ENCODE measurements at places on chromosomes 5 and 9.

DNA sequence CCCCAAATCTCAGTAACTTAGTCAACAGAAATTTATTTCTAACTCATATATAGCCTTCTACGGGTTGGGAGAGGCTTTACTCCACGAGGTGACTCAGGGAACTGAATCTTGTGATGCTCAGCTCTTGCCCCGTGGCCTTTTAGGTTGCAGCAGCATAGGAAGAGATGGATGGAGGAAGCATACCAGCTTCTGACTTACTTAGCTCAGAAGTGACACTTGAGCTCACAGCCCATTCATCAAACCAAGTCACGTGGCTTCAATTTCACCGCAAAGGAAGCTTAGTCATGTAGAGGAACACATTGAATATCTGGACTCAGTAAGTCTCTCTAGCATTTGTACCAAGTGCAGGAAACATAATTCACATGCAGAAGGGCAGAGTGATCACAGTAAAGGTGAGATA, 124.1 kb upstream of the KCNN2 start:
- DNase-seq, result no peak

DNA sequence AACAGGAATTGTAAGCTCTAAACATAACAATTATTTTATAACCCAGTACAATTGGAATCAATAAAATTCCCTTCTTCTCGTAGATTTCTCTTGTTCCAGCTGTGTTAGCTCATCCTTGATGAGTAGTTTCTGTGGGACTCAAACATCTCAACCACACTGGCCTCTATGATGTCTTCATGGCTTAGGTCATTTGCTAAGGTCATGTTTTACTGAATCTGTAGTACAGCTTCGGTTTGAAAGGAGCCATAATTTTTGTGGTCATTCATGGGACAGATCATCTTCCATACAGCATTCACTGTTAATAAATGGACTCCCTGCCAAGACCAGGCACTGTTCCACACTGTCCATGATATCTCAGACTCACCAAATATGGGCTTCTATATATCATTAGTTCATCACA, 369.0 kb upstream of the RFX3 start:
- no peak for DNase-seq

DNA sequence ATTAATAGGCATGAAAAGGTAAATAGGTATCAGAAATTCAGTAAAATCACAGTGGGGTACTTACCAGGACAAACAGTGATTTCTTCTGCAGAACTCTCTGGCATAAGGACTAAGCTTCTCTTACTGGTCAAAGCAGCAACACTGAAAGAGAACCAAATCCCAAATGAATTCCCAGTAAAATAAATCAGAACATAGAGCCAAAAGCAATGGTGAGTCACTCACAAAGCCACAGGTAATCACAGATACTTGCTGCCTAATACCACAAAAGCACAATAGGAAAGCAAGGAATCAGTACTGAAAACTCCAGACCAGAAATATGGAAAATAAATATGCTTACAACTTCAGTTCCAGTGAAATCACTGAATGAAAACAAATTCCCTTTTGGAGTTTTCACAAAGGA, 50.7 kb downstream of the UIMC1 start:
- no peak for DNase-seq

- no peak for DNase-seq
Observed at GRCh38 chr9:136233411-136233810, 12.2 kb downstream of the QSOX2 start.

Measured in hematopoietic multipotent progenitor cell treated with erythropoietin and hydrocortisone succinate and interleukin-3 and kit ligand, for 15 days (in vitro differentiated cells).